ENCODE measurements at places on chromosomes 6 and 20.

- no peak for DNase-seq
Measured at GRCh38 chr20:16445482-16445881, 127.8 kb downstream of the KIF16B start.

DNA sequence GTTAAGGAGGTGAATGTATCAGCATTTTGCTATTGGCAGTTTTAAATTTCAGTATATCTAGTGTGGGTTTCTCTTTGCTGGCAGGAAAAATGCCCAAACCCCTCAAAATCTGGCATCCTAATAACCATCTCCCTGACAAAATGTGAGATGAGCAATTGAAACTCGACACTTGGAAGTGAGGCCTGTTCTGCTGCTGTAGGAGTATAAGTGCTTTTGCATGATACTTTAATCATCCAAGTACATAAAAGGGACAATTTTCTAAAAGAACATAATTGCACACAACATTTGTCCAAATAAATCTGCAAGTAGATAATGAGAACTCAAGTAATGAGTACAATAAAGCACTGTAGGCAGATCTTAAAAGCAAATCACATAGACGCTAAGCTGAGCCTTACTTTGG is 36.5 kb downstream of the LAMP5 start:
- no peak for DNase-seq

- no peak for DNase-seq
Measured at GRCh38 chr20:1478566-1478965, 11.9 kb upstream of the NSFL1C start.

- DNase-seq, result no peak
Measured at GRCh38 chr6:73134588-73134987, 90.7 kb downstream of the KHDC1L start.

- no peak for DNase-seq
Measured at GRCh38 chr6:169365567-169366257, 112.1 kb upstream of the THBS2 start.

DNA sequence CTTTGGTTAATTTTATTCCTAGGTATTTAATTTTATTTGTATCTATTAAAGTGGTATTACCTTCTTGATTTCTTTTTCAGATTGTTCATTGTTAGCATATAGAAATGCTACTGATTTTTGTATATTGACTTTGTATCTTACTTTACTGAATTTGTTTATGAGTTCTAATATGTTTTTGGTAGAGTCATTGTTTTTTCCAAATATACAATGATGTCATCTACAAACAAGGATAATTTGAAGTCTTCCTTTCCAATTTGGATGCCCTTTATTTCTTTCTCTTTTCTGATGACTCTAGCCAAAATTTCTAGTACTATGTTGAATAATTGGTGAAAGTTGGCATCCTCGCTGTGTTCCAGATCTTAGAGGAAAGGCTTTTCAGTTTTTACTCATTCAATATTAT is 43.0 kb upstream of the HMGCLL1 start:
- DNase-seq, result no peak

DNA sequence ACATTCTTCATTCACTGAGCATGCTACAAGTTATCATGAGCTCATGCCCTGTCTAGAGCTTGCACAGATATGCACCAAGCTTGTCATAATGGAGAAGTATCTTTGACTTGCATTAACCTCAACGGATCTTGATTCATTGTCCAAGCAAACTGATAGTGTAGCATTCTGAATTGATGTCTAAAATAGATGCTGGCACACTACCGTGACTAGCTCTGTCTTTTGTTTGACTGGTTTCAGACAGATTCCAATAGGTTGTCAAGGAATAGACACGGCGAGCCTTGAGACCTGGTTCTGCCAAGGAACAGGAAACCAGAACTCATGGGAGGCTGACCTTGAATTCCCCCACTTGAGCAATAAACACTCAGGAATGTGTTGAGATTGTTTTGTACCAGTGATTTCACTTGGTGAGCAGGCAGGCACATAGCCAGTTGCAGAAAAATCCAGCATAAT is 1153.1 kb upstream of the GJE1 start:
- no peak for DNase-seq

DNA sequence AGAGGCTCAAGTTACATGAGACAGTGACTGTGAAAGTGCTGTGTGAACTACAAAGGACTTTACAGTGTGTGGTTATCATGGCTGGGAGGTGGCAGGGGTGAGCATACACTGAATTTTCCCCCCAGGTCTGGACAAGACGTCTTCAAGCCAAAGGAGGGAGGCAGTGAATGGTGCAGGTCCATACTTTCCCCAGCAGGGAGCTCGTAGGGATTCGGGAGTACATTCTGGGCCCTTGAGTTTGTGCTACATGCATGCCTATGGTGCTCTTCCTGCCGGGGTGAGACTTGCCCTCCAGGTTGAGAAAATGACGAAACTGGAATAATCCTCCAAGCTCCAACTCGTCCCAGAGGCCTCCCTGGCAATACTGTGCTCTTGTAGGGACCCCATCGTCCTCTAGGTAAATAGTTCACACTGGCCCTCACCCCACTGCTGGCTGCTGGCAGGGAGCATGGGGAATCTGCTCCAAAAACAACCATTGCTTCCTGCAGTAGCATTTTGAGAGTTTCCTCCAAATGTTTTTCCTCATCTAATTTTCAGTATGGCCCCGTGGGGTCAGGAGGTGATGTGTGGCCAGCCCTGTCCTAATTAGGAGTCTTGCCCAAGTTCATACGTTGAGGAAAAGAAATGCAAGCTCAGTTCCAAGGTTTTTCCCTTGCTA is 57.6 kb downstream of the ZNF831 start:
- peak; percentile 14 for DNase-seq

GRCh38 chr6:163468738-163469137 is 54.2 kb downstream of the QKI start:
- DNase-seq, result no peak

- no peak for DNase-seq
Measured at GRCh38 chr6:56246881-56247653, at the start of gene COL21A1. Gene COL21A1, minus strand, starts transcription at chr6:56247580. Its CDS starts 64,962 bp downstream, at chr6:56182618.

GRCh38 chr6:73984571-73985210 is 288.7 kb downstream of the CD109 start:
- no peak for DNase-seq

DNA sequence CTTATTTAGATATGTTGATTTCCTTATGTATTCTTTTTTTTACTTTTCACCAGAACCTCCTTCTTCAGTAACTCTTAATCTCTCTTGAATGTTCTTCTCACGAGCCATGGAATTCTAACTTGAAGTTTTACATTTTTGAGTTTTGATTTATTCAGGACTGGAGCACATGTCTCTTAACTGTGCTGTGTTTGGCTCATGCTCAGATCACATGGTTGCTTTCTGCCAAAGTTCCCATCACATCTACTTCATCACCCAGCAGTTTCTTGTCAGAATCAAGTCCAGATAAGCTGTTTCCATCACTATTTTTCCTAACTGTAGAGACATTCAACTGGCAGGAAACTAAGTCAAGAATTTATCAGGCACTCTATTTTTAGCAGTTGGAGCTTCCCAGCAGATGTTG is 31.7 kb downstream of the SLC35A1 start:
- no peak for DNase-seq

- no peak for DNase-seq
Measured at GRCh38 chr20:42915081-42915480, 274.6 kb downstream of the PTPRT start.

GRCh38 chr6:85449818-85450759 is at the start of gene NT5E:
Gene NT5E, plus strand, starts transcription at chr6:85450083. Its CDS starts 57 bp downstream, at chr6:85450140.
- DNase-seq, result peak; percentile 12

DNA sequence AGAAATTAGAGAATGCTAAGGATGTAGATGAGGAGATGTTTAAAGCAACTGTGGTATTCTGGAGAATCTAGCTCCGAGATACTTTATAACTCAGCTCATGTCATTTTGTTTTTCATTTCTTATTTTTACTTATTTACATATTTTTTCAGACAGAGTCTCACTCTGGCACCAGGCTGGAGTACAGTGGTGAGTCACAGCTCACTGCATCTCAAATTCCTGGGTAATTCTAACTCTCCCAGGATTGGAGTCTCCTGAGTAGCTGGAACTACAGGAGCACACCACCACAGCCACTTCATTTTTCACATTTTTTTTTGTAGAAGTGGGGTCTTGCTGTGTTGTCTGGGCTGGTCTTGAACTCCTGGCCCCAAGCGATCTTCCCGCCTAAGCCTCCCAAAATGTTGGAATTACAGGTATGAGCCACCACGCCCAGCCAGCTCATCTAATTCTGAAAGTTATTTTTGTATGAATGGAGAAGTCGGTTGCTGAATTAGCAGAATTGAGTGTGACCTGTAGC is 94.3 kb upstream of the FAM8A1 start:
- DNase-seq, result no peak

GRCh38 chr6:89360415-89360999 is 8.0 kb upstream of the UBE2J1 start:
- DNase-seq, result no peak

DNA sequence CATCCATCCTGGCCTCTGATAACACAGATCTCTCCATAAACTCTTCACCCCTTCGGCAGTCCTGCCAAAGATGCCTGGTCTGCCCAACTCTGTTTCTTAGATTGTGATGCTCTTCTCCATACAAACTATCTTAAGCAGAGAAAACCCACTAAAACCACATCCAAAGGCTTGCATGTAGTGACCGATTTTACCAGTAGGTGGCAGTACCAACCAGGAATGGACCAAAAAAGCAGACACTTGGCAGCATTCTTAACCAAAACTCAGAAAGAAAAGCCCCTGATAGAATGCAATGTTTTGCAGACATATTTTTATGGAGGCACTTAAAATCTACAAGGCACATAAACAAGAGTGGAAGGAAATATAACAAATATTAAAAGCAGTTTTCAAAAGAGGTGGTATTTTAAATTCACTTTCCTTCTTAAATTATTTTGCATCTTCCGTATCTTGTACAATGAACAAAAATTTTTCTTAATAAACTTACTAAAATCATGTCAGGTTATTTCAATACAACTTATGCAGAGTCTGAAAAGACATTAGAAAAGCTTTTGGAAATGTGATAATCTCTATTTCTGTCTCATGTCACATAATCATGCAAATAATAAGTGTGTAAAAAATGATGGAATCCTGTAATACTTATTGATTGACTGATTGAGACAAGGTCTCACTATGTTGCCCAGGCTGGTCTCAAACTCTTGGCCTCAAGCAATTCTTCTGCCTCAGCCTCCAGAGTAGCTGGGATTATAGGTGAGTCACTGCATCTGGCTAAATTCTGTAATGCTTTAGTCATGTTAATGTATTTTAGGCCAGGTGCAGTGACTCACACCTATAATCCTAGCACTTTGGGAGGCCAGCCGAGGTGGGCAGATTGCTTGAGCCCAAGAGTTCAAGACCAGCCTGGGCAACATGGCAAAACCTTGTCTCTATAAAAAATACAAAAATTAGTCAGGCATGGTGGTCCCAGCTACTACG is 29.4 kb downstream of the LRP11 start:
- DNase-seq, result peak; percentile 49

DNA sequence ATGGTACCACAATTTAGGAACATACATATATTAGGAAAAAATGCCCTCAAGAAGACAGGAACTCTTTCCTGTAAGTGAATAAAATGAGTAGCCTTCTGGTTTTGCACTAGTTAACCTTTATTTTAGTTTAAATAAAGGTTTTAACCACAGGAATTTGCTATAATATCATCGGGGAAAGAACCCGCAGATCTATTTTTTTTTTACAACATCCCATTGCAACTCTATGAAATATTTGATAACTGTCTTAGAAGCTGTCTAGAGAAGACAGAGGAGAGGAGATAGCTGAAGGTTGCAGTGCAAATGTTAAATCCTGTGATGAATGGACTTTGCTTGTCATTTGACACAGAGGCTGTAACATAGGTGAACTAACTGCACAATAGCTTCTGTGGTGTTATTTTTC is 69.5 kb downstream of the TINAG start:
- no peak for DNase-seq

- DNase-seq, result no peak
Measured at GRCh38 chr20:62220666-62221568, 839 bp upstream of the HRH3 start.

DNA sequence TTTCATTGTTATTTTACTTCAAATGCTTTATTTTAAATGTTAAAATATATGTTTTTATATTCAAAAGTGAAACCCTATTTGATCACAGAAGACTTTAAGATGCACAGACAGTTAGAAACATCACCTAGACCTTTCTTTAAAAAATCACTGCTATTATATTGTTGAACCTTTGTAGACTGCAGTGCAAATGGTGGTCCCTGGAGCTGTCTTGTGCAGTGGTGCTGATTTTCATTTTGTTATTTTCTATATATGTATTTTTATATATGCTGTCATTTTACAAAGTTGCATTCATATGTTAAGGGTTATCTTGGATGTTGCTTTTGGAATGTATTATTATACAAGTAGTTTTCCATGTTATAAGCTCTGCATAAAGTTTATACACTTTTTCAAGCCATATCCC is 18.7 kb upstream of the HLA-B start:
- DNase-seq, result no peak

Measured in right renal cortex interstitium (tissue), 3 donors.